ENCODE measurements at places on chromosomes 2 and 18.

- H3K36me3 ChIP-seq = no peaks in the 10 kb centered on the region
- no peak for DNase-seq
- no peak overlapping the region for H3K4me3 ChIP-seq
- H3K27ac ChIP-seq = no peak overlapping the region
Measured at GRCh38 chr2:57821088-57821487, 225.5 kb upstream of the VRK2 start.

DNA sequence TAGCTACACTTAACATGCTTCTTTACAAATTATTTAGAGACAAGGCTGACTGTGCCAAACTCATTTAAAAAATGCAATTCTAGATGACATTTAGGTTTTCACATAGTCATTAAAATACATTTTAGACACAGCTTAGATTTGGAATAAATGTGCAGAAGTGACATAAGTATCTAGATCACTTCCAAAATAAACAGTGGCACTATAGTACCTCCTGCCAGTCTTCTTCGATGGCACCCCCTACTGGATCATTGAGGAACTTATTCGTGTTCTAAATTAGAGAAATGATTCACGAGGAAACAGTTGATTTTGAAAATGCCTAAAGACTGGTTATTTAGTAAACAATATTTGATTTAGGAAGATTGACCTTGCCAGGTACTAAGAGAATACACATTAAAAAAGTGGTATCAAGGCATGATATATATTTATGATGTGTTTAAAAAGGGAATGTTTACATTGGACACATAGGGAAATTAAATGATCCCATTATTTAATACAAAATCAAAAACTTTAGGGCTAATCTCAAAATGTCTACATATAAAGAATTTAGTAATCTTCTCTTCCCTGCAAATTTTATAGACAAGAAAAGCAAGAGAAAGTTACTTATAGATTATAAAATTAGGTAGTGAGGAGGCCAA, 323.9 kb downstream of the XIRP2 start:
- peaks cover 3% of the 10 kb centered on the region for H3K27me3 ChIP-seq
- H3K27ac ChIP-seq = no peak overlapping the region
- peak; percentile 8 for DNase-seq
- H3K4me3 ChIP-seq = no peak overlapping the region
- no peaks in the 10 kb centered on the region for H3K4me1 ChIP-seq
- H3K36me3 ChIP-seq = no peaks in the 10 kb centered on the region

- no peak for DNase-seq
- no peak overlapping the region for H3K27ac ChIP-seq
- H3K27me3 ChIP-seq = peaks cover 32% of the 10 kb centered on the region
- H3K4me1 ChIP-seq = peaks cover 6% of the 10 kb centered on the region
- no peaks in the 10 kb centered on the region for H3K36me3 ChIP-seq
Measured at GRCh38 chr2:71465356-71465755, 12.0 kb downstream of the DYSF start.

DNA sequence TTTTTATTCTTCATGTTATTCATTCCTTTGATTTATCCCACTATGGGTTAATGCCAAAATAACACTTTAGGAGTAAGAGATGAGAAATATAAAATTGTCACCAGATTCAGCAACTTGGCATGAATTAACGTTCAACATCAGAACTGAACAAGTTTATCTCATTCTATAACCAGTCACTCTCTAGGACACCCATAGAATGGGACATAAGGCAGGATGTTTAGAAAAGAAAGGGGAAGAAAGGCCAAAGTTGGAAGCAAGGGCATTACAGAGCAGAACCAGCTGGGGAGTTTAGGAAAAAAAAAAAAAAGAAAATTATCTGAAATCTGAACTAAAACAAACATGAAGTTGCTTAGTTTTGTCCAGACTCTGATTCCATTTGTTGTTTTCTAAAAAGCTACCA, 211.0 kb downstream of the PMAIP1 start:
- no peak overlapping the region for H3K4me3 ChIP-seq
- no peak overlapping the region for H3K27ac ChIP-seq
- no peaks in the 10 kb centered on the region for H3K27me3 ChIP-seq
- no peak for DNase-seq
- H3K4me1 ChIP-seq = no peaks in the 10 kb centered on the region

- H3K27ac ChIP-seq = no peak overlapping the region
- H3K27me3 ChIP-seq = no peaks in the 10 kb centered on the region
- H3K4me3 ChIP-seq = no peak overlapping the region
- H3K36me3 ChIP-seq = no peaks in the 10 kb centered on the region
Measured at GRCh38 chr2:137912371-137912770, 51.9 kb upstream of the HNMT start.

- H3K36me3 ChIP-seq = peaks cover 3% of the 10 kb centered on the region
- H3K27ac ChIP-seq = peak overlapping the region; percentile 93
- H3K27me3 ChIP-seq = no peaks in the 10 kb centered on the region
- H3K4me1 ChIP-seq = peaks cover 53% of the 10 kb centered on the region
- H3K4me3 ChIP-seq = peak overlapping the region; percentile 88
- DNase-seq = no peak
Measured at GRCh38 chr18:63970809-63971205, 926 bp downstream of the SERPINB8 start.

DNA sequence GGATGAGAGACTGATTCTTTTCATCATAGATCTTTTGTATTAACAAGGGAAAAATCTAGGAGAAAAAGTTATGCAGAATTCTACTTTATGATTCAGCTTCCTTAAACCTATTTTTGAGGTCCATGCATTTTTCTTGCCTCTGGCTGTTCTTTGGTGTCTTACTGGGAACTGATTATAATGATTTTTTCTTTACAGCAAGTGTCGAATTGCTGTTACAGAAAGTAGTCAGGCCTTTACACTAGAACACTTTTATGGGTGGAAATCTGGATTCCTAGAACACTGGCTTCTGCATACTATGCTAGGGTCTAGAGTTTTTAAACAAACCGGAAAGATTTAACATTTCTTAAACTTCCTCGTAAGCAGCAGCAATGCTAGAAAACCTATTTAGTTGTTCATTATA, 302.6 kb downstream of the NUP35 start:
- no peaks in the 10 kb centered on the region for H3K27me3 ChIP-seq
- H3K4me1 ChIP-seq = no peaks in the 10 kb centered on the region
- no peak overlapping the region for H3K27ac ChIP-seq
- no peaks in the 10 kb centered on the region for H3K36me3 ChIP-seq

GRCh38 chr2:239322416-239323086, 78.3 kb downstream of the HDAC4 start:
- H3K4me1 ChIP-seq = peaks cover 79% of the 10 kb centered on the region
- no peak overlapping the region for H3K4me3 ChIP-seq
- peak; percentile 36 for DNase-seq
- H3K27ac ChIP-seq = no peak overlapping the region
- H3K27me3 ChIP-seq = no peaks in the 10 kb centered on the region

All from activated naive CD8-positive, alpha-beta T cell treated with anti-CD3 and anti-CD28 coated beads, Interleukin-2, amount 50 U/mL, for 24 hours (primary cell).